ENCODE measurements at places on chromosomes 16 and 17.

DNA sequence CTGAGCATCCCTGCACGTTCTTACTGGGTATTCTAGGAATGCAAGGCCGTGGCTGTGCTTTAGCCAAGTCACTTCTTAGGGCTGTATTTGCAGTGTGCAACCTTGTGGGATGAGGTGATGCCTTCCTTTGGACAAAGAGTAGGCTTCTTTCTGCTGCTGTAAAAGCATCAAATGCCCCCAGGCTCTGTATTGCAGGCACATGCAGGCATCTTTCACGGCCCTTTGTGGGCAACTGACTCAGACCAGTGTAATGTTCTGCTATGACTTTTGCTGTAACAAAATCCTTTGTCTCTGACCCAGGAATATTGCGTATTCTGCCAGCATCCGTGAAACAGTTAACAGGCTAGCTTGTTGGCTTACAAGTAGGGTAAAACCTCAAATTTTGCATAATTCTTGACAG, 30.9 kb upstream of the GCSH start:
- no peak for DNase-seq

DNA sequence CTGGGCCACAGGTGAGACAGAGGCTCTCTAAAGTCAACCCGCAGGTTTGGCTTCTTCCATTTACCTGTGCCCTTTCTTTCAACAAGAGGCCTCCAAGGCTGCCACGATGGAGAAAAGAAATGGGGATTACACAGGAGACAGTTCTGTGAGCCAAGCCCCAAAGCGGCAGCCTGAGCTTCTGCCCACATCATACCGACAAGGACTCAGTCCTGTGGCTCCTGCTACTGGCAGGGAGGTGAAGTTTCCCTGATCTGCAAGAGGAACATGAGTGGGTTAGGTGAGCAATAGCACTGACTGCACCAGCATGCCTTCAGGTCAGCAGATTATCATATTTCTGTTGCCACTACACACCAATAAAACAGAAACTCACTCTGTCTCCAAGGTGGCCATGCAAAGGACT, 800.0 kb downstream of the KCNJ18 start:
- no peak for DNase-seq

- DNase-seq, result no peak
These were observed 636 bp upstream of the RAP1GAP2 start for GRCh38 chr17:2795441-2796163.

DNA sequence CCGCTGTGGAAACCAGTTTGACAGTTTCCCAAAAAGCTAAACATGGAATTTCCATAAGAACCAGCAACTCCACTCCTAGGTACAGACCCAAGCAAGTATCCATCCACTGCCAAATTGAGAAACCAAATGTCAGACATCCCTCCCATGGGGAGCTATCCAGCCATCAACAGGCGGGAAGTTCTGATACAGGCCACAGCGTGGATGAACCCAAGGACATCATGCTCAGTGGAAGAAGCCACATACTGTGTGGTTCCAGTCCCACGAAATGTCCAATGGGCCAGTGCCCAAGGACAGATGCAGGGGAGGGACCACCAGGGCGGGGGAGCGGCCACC, 12.6 kb upstream of the BAIAP2 start:
- DNase-seq, result no peak

- DNase-seq, result no peak
These were observed 4.4 kb downstream of the SNAI3 start for GRCh38 chr16:88681709-88682451.

DNA sequence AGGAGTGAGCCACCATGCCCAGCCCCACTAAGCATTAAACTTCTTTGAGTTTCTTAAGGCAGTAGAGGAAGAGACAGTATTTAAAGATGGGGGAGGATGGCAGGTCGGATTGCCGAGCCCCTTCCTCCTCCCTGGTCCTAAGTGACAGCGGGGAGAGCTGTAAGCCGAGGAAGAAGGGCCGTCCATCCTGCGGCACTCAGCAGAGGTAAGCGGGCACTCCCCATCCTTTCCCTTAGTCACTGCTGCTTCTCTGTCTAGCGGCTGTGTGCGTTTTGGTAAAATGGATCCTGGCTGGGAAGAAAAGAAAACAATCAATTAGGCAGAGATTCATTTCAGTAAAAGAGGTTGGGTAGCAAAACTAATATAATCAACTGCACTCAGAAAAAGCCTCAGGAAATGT, 13.9 kb downstream of the DNAAF1 start:
- no peak for DNase-seq

DNA sequence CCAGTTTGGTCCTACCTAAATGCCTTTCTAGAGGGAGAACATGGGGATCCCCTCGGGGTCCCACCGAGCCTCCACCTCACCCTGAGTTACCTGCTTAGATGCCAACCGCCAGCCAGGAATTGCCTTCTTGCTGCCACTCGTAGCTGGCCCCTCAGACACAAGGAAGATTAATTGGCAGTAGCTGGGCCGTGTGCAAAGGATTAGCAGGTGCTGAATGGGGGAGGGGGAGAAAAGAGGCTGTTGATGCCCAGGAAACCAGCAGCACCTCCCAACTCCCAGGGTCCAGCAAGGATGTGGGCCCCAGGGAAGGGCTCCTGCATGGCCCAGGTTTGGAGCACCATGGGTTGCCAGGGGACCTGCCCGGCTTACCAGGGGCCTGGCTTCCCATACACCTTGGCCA, at the start of gene CNGB1:
Gene CNGB1, minus strand, starts transcription at position 159 of the 400 bp plus-strand sequence. CDS start 3,842 bp downstream, outside the sequence.
- DNase-seq, result no peak

GRCh38 chr17:34579017-34579946, at the start of gene TMEM132E:
TMEM132E (plus strand) TSS chr17:34579582; CDS start chr17:34581077, 1,495 bp downstream.
- no peak for DNase-seq
